HFFc6 (cell line): ENCODE measurements at places on chromosomes 11 and 22.

DNA sequence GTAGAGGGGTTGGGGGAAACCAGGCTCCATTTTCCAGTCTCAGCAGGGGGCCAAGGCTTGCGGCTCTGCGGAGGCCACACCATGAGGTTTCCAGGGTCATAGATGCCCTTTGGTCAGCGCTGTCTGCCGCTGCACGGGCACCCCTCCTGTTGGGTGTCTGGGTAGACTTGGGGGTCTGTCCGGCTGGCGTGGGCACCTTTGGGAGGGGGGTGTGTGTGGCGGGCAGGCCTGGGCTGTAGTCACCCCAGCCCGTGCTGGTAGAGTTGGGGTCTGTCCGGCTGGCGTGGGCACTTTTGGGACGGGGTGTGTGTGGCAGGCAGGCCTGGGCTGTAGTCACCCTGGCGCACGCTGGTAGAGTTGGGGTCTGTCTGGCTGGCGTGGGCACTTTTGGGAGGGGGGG lies 18.6 kb downstream of the LSP1 start:
- H3K27ac ChIP-seq: no peak overlapping the region
- peaks cover 3% of the 10 kb centered on the region for H3K27me3 ChIP-seq
- H3K4me3 ChIP-seq: no peak overlapping the region
- no peaks in the 10 kb centered on the region for H3K36me3 ChIP-seq
- no peaks in the 10 kb centered on the region for H3K4me1 ChIP-seq

- H3K4me3 ChIP-seq: peak overlapping the region; percentile 94
- peak overlapping the region; percentile 69 for H3K27ac ChIP-seq
- H3K4me1 ChIP-seq: peaks cover 14% of the 10 kb centered on the region
- no peak for DNase-seq
- H3K36me3 ChIP-seq: 0 out of 2 replicates have a peak, but pooled peaks cover 7% of the 10 kb centered on the region
- peaks cover 14% of the 10 kb centered on the region for H3K27me3 ChIP-seq
Observed at GRCh38 chr11:64809781-64810241, 540 bp downstream of the MEN1 start.

DNA sequence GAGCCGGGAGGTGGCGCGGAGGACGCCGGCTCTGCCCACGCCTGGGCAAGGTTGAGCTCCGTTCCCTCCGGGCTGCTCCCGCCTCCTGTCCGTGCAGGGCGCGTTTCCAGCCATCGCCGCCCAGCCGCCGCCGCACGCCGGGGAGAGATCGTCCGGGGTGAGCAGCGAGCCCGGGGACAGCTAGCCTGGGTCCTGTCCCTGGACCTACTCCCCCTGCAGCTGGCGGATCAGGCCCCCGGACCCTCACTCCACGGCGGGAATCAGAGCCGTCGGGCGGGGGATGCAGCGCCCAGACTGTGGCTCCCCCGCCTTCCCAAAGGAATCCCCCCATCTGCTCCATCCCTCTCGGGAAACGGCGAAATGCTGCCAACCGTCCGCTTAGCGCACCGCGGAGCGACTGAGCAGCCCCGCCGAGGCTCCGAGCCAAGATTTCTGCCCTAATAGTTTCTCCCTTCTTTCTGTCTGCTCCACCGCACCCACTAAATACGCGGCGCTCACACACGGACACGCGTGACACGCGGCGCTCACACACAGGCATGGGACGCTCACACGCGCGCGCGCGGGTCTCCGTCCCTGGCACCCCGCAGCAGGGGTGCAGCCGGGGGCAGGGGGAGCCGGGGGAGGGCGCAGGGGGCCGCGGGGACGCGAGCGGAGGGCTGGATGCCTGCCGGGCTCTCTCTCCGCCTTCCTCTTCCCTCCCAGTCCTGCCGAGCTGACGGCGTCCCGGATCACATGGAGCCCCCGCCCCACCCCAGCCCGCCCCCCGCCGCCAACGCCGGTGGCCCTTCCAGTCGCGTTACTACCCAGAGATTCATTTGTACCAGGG lies at the start of gene KCNJ5:
TSS of gene KCNJ5 (plus strand) at position 814 of the 826 bp plus-strand sequence. CDS start 19,918 bp downstream, outside the sequence.
- no peak within 1 kb of the TSS for H3K27ac ChIP-seq
- H3K27me3 ChIP-seq: peaks cover 33% of the 10 kb centered on the region
- H3K4me3 ChIP-seq: peak within 1 kb of the TSS; percentile 80
- no peak for DNase-seq

GRCh38 chr11:70281156-70281609 lies 10.7 kb downstream of the PPFIA1 start:
- peak overlapping the region; percentile 74 for H3K27ac ChIP-seq
- H3K27me3 ChIP-seq: no peaks in the 10 kb centered on the region
- H3K4me3 ChIP-seq: peak overlapping the region; percentile 50
- peaks cover 18% of the 10 kb centered on the region for H3K4me1 ChIP-seq
- peaks cover 25% of the 10 kb centered on the region for H3K36me3 ChIP-seq

GRCh38 chr11:47986219-47986618 lies 5.9 kb downstream of the PTPRJ start:
- H3K27ac ChIP-seq: peak overlapping the region; percentile 19
- H3K27me3 ChIP-seq: no peaks in the 10 kb centered on the region; the same call in 1 of the 2 replicates
- H3K36me3 ChIP-seq: peaks cover 9% of the 10 kb centered on the region
- peaks cover 62% of the 10 kb centered on the region for H3K4me1 ChIP-seq
- H3K4me3 ChIP-seq: no peak overlapping the region
- DNase-seq: no peak

DNA sequence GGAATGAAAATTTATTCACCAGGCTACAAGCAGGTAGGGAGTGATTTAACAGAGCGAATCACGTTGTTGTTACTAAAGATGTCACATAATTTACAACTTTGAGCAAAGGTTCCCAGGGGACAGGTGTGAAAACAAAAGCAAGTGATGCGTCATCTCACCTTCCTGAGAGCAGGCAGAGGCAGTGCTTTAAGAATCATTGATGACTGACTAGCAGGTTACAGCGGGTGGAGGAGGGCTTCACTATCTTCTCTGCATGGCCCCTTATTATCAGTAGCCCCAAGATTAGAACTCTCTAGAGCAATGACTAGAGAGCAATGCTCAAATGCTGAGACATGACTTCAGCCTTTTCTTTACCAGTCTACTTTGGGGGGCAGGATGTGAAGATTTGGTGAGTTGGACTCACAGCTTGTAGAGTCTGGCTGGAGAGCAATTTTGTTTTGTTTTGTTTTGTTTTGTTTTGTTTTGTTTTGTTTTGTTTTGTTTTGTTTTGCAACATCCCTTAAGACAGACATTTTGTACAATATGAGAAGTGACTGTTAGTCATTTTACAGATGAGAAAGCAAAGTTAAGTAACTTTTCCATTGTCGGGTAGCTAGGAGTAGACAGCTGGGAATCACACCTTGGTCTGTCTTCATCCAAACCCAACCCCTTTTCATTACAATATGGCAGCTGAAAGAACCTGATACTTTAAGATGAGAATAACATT lies 84.8 kb downstream of the SLC1A2 start:
- peaks cover 5% of the 10 kb centered on the region for H3K27me3 ChIP-seq
- H3K27ac ChIP-seq: peak overlapping the region; percentile 11; the same call in 1 of the 2 replicates
- no peak overlapping the region for H3K4me3 ChIP-seq
- DNase-seq: no peak
- H3K4me1 ChIP-seq: peaks cover 45% of the 10 kb centered on the region
- peaks cover 6% of the 10 kb centered on the region; the same call in 1 of the 2 replicates for H3K36me3 ChIP-seq

- no peak overlapping the region for H3K4me3 ChIP-seq
- H3K27ac ChIP-seq: no peak overlapping the region
- peaks cover 6% of the 10 kb centered on the region for H3K27me3 ChIP-seq
- H3K4me1 ChIP-seq: peaks cover 30% of the 10 kb centered on the region
- DNase-seq: no peak
- H3K36me3 ChIP-seq: peaks cover 22% of the 10 kb centered on the region
Observed at GRCh38 chr11:69142895-69143294, 12.8 kb upstream of the SMIM38 start.

- peaks cover 38% of the 10 kb centered on the region for H3K4me1 ChIP-seq
- H3K36me3 ChIP-seq: no peaks in the 10 kb centered on the region
- H3K4me3 ChIP-seq: peak within 1 kb of the TSS; percentile 98
- peak; percentile 97 for DNase-seq
- no peaks in the 10 kb centered on the region; the same call in 1 of the 2 replicates for H3K27me3 ChIP-seq
Observed at GRCh38 chr11:63681321-63682065, at the start of gene RTN3. RTN3 (plus strand) TSS chr11:63681500; CDS start chr11:63681637, 137 bp downstream.

DNA sequence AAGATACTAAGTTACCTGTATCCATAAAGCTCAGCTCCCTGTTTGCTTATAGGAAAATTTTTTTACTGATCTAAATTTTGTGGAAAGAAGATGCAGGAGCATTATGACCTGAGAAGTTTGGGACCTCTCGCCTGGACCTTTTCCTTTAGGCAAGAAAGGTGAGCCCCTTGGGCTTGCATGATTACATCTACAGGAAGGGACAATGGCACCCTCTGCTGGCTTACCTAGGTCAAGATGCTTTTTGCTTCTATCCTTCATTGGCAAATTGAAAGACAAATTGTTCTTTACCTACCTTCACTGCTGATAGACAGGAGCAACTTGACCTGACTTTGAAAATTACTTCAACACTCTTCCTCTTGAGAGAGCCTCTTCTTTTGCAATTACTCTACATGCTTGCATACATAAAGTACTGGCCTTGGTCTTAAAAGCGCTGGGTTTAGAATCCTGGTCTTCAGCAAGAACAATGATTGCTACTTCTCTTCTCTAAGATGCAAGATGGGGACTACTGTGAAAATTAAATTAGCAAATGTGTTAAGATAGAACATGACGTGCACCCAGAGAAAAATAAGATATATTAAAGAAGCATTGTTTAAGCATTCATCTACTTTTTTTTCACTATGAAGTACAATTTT lies 147.2 kb downstream of the TRPC6 start:
- no peak overlapping the region for H3K4me3 ChIP-seq
- no peaks in the 10 kb centered on the region; the same call in 1 of the 2 replicates for H3K36me3 ChIP-seq
- DNase-seq: no peak
- H3K4me1 ChIP-seq: no peaks in the 10 kb centered on the region; the same call in 1 of the 2 replicates
- no peak overlapping the region for H3K27ac ChIP-seq
- H3K27me3 ChIP-seq: no peaks in the 10 kb centered on the region; the same call in 1 of the 2 replicates

GRCh38 chr11:125132596-125132995 lies 21.2 kb upstream of the TMEM218 start:
- no peak for DNase-seq
- H3K27ac ChIP-seq: no peak overlapping the region
- H3K4me1 ChIP-seq: peaks cover 22% of the 10 kb centered on the region
- no peaks in the 10 kb centered on the region for H3K36me3 ChIP-seq

DNA sequence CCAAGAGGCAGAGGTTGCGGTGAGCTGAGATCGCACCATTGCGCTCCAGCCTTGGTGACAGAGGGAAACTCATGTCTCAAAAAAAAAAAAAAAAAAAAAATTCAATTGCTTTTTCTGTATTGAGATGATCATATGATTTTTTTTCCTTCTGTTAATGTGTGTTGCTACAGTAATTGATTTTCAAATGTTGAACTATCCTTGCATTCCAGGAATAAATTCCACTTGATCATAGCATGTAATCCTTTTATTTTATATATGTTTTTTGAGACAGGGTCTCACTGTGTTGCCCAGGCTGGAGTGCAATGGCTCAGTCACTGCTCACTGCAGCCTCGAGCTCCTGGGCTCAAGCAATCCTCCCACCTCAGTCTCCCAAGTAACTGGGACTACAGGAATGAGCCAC lies 33.3 kb downstream of the MOV10L1 start:
- peaks cover 5% of the 10 kb centered on the region; the same call in 1 of the 2 replicates for H3K36me3 ChIP-seq
- peaks cover 2% of the 10 kb centered on the region for H3K27me3 ChIP-seq
- H3K4me3 ChIP-seq: no peak overlapping the region
- DNase-seq: no peak
- H3K4me1 ChIP-seq: peaks cover 18% of the 10 kb centered on the region
- H3K27ac ChIP-seq: no peak overlapping the region

DNA sequence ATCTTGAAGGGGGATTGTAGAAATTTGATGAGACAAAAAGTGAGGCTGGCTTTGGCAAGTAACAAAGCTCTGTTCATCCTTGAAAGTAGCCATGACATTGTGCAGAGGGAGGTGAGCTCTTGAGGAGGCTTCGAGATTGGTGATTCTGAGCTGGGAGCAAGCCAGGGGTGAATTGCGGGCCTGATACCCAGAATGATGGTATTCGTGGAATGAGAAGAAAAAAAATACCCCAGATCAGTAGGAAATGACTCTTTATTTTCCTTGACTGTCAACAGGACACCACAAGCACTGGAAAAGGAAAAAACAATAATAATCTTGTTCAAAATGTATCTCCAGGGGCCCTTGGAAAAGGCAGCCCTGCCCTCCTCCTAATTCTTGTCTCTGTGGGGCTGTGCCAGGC lies 62.7 kb downstream of the TSPAN18 start:
- peaks cover 63% of the 10 kb centered on the region for H3K27me3 ChIP-seq
- no peak for DNase-seq
- no peak overlapping the region for H3K4me3 ChIP-seq
- no peak overlapping the region for H3K27ac ChIP-seq

GRCh38 chr11:72012091-72012630 lies 13.5 kb downstream of the IL18BP start:
- H3K4me3 ChIP-seq: no peak overlapping the region
- H3K27ac ChIP-seq: no peak overlapping the region
- H3K4me1 ChIP-seq: no peaks in the 10 kb centered on the region
- peaks cover 47% of the 10 kb centered on the region for H3K36me3 ChIP-seq

DNA sequence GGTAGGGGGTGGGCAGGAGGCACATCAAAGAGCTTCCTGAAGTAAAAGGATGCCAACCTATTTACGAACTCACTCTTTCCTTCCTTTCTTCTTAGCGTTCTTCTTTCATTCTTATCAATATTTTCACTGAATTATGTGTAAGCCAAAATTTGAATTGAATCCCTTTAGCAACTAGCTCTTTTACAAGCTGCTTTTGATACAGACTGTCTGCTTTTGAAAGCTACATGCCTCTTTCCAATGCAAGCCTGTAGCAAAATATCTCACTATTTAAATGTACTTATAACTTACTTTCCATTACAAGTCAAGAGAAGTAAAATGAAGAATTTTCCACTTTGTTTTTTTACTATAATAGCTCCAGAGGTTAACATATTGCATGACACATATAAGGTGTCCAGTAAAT lies 186.6 kb downstream of the NXPE2 start:
- no peaks in the 10 kb centered on the region for H3K27me3 ChIP-seq
- H3K27ac ChIP-seq: no peak overlapping the region
- no peak for DNase-seq

- peaks cover 56% of the 10 kb centered on the region for H3K4me1 ChIP-seq
- peak overlapping the region; percentile 12; the same call in 1 of the 2 replicates for H3K27ac ChIP-seq
- 0 out of 2 replicates have a peak, but pooled peaks cover 5% of the 10 kb centered on the region for H3K36me3 ChIP-seq
- H3K27me3 ChIP-seq: peaks cover 1% of the 10 kb centered on the region; the same call in 1 of the 2 replicates
Observed at GRCh38 chr11:94924612-94925011, 48.7 kb downstream of the CWC15 start.

GRCh38 chr22:19933341-19934241 lies 8.0 kb upstream of the COMT start:
- H3K36me3 ChIP-seq: peaks cover 38% of the 10 kb centered on the region
- no peaks in the 10 kb centered on the region; the same call in 1 of the 2 replicates for H3K27me3 ChIP-seq
- no peak for DNase-seq
- peaks cover 8% of the 10 kb centered on the region for H3K4me1 ChIP-seq
- H3K27ac ChIP-seq: no peak overlapping the region
- no peak overlapping the region for H3K4me3 ChIP-seq
